ENCODE measurements at places on chromosomes 7 and 10.
A peak's percentile ranks its signal among the peaks of the same experiment; 100 is the strongest.

DNA sequence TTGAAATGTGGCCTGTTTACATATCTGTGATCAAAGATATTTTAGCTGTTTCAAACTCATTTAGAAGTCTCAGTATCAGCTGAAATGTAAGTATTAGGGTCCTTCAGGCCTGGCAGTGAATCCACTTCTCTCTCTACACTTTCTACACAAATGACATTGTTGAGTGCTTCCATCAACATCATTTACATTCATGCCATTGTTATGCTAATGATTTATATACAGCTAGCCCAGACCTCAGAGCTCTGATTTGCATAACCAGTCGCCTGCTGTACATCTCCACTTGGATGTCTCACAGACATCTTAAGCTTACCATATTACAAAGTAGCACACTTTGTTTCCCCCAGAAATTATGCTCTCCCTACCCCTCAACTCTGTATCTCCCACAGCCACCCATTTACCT is 71.6 kb downstream of the GSDME start:
- DNase-seq, result no peak

- no peak for DNase-seq
Observed at GRCh38 chr7:67652937-67653336, 656.3 kb downstream of the TYW1 start.

GRCh38 chr7:138006106-138006505 is 4.2 kb upstream of the CREB3L2 start:
- no peak for DNase-seq

GRCh38 chr10:27820637-27821036 is 75.0 kb upstream of the MKX start:
- DNase-seq, result no peak

DNA sequence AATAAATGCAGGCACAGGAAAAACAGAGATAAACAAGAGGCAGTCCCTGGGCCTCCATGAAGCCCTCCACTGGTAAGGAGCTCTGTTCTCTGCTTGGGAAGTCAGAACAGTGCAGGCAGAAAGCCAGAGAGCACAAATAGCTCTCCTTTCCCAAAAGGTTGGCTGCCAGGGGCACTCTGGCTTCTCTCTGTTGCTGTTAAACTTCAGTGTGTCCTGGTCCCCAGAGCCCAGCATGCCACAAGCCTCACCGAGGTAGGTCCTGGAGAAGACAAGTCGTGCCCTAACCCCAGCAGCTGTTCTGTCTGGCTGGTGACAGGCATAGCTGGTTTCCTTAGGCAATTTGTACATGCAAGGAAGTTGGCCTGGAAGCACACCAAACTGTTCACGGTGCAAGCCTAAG is 17.3 kb downstream of the SLC16A12 start:
- no peak for DNase-seq

DNA sequence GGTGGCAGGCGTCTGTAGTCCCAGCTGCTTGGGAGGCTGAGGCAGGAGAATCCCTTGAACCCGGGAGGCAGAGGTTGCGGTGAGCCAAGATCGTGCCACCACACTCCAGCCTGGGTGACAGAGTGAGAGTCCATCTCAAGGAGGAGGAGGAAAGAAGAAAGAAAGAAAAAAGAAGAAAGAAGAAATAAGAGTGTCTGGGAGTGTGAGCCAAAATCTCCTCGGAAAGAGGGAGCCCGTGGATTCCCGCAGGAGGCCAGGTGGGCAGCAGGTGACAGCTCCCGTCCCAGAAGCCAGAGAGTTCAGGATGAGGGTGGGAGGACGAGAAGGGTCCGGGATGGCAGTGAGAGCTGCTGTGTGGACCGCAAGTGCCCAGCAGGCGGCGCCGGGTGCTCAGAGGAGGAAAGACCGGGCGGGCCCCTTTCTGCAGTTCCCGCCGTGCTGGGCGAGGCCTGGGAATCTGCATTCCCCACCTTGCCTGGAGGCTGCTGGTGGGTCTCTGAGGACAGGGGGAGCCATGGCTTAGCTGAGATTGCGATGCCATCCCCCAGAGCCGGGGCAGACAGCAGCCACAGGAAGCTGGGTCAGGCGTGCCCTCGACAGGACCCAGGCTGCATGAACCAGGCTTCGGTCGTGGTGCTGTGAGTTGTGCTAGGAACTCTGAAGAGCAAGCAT is 17.1 kb upstream of the AMZ1 start:
- peak; percentile 81 for DNase-seq

- no peak for DNase-seq
Observed at GRCh38 chr10:35493196-35494118, 111.7 kb upstream of the GJD4 start.

GRCh38 chr7:111138193-111138569 is 47.3 kb downstream of the LRRN3 start:
- peak; percentile 65 for DNase-seq

DNA sequence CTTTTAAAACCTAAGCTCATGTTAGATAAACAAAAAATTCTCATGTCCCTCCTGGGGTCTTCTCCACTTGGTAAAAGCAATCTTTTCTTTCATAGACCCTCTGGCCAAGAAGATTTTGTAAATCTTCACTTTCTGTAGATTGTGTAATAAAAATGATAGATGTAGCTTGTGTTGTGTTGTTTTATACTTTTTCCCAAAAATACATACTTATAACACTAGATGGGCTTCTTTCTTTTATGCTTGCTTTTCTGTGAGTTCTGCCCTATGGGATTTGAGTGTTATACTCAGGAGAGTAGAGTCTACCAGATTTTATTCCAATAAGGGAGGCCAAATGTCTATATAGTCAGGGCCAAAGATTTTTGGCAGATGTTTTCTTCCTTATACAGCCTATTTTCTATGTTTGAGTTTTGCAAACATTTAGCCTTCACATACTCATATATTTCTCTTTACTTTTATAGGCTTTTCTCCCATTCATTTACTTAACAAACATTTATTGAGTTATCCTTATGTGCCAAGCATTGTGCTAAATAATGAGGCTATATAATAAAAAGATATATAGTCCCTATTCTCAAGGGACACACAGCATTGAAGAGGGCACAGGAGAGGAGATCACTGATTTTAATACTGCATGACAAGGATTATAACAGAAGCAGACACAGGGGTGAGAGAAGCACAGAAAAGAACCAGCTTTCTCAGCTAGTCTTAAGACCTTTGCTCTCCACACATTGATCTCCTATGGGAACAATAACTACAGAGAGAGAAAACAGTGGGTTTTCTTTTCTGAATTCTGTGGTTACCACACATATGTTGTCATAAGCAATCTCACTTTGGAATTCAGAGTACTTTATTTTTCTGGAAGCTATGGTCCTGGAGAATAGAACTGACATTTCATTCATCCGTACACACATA is 58.0 kb upstream of the PNLIP start:
- DNase-seq, result no peak

- no peak for DNase-seq
Observed at GRCh38 chr10:111107846-111108245, 31.0 kb downstream of the ADRA2A start.

GRCh38 chr10:71492872-71493271 is 96.2 kb downstream of the CDH23 start:
- no peak for DNase-seq

DNA sequence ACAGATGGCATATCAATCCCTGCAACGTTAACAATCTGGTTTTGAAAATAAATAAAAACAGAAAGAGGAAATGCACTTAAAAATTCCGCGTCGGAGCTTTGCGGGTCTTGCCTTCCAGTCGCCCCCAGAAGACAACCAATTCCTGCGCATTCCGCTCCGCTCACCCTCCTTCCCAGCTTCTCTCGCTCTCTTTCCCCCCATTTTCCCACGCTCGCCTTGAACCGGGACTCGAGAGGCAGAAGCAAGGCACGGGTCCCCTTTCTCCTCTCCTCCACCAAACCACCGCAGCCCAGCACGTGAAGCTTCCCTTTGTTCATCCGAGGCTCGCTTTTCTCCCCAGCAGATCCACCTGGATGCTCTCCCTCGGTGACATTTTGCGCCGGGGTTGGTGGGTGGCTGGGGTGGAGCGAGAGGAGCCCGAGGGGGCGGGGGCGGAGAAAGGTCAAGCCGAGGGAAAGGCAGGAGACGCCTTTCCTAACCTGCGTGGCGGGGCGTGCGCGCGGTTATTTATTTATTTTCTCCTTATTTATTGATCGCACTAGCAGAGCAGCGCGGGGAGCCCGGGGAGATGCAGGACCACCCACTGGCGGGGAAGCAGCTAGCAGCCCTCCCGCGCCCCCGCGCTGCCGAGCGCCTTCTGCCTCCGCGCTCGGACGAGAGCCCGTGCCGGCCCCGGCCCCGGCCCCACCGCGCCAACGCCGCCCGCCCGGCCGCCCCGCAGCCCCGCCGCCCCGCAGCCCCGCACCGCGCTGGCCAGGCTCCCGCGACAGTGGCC is at the start of gene KCND2:
TSS of gene KCND2 (plus strand) at position 475 of the 775 bp plus-strand sequence.
- DNase-seq, result no peak

DNA sequence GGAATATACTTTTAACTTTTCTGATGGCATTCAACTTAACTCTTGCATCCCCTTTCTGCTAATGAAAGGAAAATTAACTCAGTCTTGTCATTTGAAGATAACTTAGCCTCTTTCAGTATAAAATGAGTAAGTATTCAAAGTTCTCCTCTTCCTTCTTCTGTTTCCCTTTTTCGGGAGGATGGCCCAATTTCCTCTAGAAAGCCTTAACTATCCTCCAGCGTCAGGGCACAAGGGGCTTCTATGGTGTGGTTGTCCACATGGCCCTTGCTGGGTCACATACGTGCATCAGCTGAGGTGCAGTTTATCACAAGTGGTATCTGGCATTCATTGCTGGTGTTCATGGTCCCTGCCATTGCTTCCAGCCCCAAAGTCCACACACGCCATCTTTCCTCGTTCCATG is 17.8 kb upstream of the GSAP start:
- DNase-seq, result peak; percentile 38

DNA sequence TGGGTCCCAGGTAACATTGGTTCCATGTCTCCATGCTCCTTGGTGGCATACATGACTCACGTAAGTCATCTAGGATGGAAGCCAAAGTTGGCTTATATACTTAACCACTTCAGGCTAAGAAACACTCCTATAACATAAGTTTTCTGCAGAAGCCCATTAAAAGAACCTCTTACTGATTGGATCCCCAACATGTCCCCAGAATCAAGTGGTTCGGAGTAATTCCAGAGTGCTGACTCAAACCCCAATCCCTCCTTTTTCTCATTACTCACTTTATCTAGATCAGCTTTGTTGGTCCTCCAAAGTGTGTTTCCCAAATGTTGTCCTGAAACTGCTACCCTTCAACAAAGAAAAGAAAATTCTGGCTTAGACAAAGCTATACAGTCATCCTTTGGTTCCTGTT is 10.1 kb upstream of the ATOH7 start:
- no peak for DNase-seq

- DNase-seq, result no peak
Observed at GRCh38 chr10:2628705-2629104, 438.6 kb upstream of the PFKP start.

GRCh38 chr7:38425509-38425908 is 152.1 kb upstream of the TARP start:
- DNase-seq, result no peak
